Gastroesophageal sphincter (tissue), 4 donors: ENCODE measurements at places on chromosomes 4 and X. TPM values are rescaled to one million over a fixed set of nuclear protein-coding genes. Genes with fewer than 3 reads are reported as not detected.

DNA sequence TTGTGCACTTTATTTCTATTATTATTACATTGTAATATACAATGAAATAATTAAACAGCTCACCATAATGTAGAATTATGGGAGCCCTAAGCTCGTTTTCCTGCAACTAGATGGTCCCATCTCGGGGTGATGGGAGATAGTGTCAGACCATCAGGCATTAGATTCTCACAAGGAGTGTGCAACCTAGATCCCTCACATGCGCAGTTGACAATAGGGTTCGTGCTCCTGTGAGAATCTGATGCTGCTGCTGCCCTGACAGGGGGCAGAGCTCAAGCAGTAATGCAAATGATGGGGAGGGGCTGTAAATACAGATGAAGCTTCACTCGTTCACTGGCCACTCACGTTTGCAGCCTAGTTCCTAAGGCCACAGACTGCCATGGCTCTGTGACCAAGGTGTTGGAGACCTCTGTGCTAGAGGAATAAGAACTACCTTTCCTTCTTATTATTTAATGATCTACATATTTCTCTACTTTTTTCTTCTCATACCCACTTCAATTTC lies 492.9 kb upstream of the INTU start:
- no peak for ATAC-seq

DNA sequence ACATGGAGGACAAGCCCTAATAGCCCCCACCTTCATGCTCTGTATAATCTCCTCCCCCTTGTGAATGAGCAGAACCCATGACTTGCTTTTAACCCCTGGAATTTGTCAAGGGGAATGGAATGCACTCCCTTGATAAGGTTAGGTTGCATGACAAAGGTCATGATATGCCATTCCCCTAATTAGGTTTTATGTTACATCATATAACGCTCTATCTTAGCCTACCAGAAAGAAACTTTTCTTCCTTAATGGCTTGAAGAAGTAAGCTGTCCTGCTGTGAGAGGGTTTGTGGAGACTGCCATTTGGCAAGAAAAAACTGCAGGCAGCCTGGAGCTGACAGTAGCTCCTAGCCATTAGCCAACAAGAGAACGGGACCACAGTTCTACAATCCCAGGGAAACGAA lies 399.8 kb upstream of the MAD2L1 start:
- no peak for ATAC-seq

DNA sequence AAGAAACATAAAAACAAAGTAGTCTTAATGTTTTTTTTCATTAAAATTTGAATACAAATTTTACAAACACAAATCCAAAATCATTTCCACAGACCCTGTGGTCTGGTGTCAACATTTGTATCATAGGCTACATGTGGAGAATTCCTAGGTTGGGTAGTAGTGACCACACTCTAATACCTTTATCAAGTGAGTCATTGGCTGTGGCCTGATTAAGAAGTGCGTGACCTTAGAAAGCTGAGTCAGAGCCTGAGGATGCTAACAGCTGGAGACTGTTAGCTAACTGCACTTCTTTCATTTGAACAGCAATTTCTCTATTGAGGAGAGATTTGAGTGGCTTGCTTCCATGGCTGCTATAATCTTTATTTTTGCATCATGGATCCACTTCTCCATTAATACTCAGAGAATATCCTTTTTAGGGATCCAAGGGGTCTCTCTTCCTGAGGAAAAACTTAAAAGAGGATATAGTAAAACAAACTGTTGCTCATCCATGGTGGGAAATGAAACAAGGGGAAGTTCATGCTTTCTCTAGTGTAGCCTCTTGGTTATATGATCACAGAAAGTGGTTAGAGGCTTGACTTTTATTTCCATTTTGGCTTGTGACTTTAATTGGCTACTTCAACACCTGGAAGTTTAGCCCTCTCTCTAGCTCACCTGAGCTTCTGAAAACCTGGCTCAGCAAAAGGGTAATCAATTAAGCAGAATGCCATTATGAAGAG lies 335.8 kb downstream of the PABPC4L start:
- ATAC-seq = no peak

- ATAC-seq = no peak
These were observed 27.1 kb upstream of the CFAP299 start for GRCh38 chr4:80308466-80308822.

DNA sequence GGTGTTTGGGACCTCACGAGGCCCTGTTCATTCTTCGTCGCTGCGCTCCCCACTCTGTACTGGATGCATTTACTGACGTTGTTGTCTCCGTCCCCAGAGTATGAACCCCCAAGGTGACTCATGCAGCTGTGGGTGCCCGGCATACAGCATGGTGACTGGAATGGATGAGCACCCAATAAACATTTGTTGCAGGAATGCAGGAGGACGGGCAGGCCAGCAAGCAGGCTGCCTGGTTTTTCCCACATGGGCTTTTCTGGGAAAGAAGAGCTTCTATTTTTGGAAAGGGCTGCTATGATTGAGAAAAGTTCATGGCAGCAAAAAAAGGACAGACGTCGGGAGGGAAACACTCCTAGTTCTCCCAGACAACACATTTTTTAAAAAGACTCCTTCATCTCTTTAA lies 893 bp upstream of the SOD3 start:
- ATAC-seq = peak; percentile 34

DNA sequence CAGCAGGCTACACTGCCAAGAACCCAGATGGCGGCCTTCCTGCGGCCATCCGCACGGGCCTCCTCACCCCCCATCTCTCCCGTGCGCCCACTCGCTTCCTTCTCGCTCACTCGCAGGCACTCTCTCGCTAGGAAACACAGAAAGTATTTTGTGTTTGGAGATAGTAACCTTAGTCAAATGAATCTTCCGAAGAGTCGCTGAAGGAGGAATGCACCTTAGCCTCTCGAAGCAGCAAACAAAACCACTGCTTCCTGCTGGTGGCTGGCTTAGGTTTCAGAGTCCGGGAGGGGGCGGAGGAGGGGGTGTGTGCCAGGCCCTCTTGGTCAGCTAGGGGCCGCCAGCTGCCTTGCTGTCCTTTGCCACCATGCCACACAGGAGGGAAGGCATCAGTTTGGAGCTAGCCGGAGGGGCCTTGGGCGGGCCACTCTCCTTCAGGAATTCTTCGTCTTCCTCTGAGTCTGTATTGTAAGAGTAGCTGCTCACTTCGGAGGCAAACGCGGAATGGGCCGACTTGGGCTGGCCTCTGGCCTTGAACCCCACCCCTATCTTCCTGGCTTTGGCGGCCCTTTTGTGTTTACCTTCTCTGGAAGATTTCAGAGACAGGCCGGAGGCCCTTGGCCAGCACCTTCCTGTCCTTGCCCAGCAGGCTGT lies 73.2 kb upstream of the UCP1 start:
- ATAC-seq = peak; percentile 17

GRCh38 chr4:16677001-16677944 lies 221.2 kb downstream of the LDB2 start:
- ATAC-seq = no peak

GRCh38 chr4:30386266-30386895 lies 333.8 kb upstream of the PCDH7 start:
- no peak for ATAC-seq

DNA sequence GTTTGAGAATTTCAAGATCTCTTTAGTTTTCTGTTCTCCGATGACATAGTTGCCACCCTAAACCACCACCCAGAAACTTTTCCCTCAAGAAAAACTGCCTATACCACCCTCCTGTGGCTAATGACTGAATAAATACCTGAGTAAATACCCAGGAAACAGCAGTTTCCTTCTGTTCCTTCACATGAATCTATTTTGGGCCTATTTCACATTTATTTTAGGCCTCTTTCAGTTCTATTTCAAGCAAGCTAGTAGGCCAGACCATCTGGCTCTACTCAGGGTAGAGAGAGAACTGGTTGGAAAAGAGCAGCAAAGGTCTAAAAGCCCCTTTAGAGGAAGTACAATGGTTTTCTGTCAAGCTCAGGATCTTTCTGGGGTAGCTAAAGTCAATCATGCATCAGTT lies 23.4 kb downstream of the ARHGEF9 start:
- ATAC-seq = no peak

DNA sequence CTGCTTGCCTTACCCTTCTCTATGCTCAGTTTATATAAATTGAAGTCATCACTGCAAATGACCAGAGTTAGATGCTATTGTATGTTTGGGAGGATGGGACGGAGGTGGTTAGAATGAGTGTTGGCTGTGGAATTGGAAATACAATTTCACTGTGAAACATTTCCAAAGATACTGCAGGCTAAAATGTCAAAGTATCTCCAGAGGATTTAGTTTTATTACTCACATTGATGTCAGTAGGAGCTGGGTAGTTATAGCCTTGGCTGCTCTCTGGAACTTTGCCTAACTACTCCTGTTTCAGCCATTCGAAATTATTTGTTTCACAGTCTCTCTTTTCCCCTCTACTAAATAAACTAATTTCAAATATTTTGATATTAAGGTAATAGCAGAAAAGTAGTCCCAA lies 92.6 kb upstream of the PPP3CA start:
- ATAC-seq = no peak

DNA sequence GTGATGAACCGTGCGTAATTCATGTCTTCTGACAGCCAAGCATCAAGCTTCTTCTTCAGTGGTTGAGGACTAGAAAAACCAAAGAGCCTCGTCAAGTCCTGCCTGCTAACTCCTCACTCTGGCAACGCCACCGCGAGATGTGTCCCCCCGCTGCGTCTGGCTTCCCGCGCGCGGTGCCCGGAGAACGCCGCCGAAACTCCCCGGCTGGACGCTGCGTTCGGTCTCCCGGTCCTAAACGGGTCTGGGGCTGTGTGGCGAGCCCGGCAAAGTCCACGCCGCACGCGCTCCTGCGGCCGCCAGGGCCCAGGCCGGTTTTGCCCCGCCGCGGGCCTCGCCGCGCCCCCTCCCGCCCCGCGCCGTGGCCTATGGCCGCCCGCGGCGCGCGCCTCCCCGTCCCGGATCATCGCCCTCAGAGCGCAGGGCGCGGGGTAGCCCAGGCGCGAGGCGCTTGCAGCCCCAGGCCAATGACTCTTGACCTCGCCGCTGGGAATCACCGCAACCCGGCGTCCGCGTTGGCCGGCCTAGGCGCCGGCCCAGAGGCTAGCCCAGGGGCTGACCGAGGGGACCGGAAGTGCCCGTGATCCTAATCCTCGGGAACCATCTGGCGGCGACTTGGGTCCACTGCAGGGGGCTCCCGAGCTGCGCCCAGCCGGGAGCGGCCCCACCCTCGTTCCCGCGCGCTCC lies at the start of gene AADAT:
AADAT (minus strand) TSS at position 289 of the 684 bp plus-strand sequence; CDS start at position 23, 266 bp downstream.
- peak; percentile 92 for ATAC-seq

Gene ESX1
- total RNA-seq = not detected

Gene GPR34
- total RNA-seq = 17.0 TPM

Gene ETNPPL
- total RNA-seq = not detected

Gene NWD2
- total RNA-seq = 0.12 TPM
